ENCODE measurements at places on chromosomes 7 and 10.
A peak's percentile ranks its signal among the peaks of the same experiment; 100 is the strongest.

DNA sequence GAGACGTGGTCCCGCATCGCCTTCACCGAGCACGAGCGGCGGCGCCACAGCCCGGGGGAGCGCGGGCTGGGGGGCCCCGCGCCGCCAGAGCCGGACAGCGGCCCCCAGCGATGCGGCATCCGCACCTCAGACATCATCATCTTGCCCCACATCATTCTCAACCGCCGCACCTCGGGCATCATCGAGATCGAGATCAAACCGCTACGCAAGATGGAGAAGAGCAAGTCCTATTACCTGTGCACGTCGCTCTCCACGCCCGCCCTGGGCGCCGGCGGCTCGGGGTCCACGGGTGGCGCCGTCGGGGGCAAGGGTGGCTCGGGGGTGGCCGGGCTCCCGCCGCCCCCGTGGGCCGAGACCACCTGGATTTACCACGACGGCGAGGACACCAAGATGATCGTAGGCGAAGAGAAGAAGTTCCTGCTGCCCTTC is 737 bp downstream of the CNNM2 start:
- DNase-seq, result peak; percentile 16

DNA sequence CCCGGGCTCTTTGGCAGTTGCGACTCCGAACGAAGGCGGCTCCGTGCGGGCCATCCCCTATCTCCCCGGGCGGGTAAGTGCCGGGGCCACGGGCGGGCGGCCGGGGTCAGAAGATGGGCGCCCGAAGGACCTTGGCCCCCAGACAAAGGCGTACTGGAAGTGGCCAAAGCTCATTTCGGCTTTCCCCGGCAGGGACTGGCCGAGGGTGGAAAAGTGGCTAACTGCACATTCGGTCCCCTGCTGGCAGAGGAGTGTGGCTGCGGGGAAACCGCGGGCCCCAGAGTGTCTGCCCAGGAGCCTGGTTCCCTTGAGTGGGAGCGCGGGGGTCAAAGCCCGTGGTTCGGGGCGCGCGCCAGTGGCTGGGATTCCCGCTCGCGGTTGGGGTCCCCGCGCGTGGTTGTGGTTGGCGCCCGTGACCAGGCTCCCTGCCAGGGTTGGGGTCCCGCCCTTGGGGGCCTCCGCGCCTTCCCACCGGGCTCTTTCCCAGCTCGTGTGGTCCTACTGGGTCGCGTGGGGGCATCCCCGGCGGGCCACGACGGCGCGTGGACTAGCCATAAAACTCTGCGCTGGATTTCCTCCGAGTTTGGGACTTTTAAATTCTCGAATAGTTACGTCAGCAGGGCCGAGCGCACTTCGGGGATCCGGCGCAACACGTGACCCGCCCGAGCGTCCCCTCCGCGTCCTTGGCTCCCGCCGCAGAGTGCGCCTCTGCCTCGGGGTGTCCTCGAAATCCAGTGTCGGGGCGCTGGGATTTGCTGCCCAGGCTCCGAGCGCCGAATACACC is 124.4 kb downstream of the TACC2 start:
- no peak for DNase-seq

GRCh38 chr7:137888241-137888640 is 41.5 kb upstream of the DGKI start:
- DNase-seq, result no peak

- no peak for DNase-seq
Measured at GRCh38 chr7:902996-903395, 26.6 kb downstream of the GET4 start.

DNA sequence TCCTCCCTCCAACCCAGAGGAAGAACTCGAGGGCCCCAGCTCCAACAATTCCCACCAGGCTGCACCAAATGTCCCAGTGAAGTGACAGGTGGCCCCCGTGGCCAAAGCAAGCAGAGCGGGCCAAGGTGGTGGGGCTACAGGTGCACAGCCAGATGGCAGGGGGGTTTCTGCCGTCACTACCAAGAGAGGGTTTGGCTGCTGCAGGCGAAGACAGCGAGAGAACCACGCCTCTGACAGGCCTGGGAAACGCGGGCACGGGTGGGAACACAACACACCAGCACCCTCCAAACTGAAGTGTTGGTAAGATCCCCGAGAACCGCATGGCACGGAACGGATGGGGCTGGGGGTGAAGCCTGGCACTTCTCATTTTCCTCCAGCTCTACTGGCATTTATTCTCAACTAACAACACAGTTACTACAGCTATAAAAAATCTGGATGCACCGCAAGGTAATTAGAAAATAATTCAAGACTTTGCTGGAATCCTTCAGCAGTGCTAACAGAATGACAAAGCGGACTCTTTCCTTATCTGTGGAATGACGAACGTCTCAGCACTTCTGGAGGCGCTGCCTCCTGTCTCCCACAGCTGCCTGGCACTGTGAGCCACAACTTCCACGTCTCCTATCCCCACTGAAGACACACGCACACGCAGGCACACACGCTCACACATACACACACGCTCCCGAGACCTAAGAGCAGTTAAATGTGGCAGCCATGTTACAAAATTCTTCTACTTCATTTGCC is 167.9 kb downstream of the TCERG1L start:
- DNase-seq, result no peak

- DNase-seq, result no peak
Measured at GRCh38 chr7:3234851-3235250, 66.2 kb upstream of the SDK1 start.

- no peak for DNase-seq
Measured at GRCh38 chr7:128005117-128005516, 26.1 kb downstream of the LRRC4 start.

DNA sequence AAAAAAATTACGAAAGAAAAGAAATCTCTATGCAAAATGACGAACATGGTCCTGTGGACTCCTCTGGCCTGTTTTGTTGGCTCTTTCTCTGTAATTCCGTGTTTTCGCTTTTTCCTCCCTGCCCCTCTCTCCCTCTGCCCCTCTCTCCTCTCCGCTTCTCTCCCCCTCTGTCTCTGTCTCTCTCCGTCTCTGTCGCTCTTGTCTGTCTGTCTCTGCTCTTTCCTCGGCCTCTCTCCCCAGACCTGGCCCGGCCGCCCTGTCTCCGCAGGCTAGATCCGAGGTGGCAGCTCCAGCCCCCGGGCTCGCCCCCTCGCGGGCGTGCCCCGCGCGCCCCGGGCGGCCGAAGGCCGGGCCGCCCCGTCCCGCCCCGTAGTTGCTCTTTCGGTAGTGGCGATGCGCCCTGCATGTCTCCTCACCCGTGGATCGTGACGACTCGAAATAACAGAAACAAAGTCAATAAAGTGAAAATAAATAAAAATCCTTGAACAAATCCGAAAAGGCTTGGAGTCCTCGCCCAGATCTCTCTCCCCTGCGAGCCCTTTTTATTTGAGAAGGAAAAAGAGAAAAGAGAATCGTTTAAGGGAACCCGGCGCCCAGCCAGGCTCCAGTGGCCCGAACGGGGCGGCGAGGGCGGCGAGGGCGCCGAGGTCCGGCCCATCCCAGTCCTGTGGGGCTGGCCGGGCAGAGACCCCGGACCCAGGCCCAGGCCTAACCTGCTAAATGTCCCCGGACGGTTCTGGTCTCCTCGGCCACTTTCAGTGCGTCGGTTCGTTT is 83.5 kb upstream of the SLF2 start:
- no peak for DNase-seq

GRCh38 chr7:46292741-46293140 is 371.7 kb upstream of the IGFBP3 start:
- no peak for DNase-seq

DNA sequence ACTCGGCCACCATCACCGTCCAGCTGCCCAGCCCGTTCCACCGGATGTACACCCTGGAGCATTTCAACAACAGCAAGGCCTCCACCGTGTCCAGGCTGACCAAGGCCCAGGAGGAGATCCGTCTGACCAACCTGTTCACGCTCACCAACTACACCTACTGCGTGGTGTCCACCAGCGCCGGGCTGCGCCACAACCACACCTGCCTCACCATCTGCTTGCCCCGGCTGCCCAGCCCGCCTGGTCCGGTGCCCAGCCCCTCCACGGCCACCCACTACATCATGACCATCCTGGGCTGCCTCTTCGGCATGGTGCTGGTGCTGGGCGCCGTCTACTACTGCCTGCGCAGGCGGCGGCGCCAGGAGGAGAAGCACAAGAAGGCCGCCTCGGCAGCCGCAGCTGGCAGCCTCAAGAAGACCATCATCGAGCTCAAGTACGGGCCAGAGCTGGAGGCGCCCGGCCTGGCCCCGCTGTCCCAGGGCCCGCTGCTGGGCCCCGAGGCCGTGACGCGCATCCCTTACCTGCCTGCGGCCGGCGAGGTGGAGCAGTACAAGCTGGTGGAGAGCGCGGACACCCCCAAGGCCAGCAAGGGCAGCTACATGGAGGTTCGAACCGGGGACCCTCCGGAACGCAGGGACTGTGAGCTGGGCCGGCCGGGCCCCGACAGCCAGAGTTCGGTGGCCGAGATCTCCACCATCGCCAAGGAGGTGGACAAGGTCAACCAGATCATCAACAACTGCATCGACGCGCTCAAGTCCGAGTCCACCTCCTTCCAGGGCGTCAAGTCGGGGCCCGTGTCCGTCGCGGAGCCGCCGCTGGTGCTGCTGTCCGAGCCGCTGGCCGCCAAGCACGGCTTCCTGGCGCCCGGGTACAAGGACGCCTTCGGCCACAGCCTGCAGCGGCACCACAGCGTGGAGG is 75.8 kb downstream of the ELFN1 start:
- DNase-seq, result no peak

DNA sequence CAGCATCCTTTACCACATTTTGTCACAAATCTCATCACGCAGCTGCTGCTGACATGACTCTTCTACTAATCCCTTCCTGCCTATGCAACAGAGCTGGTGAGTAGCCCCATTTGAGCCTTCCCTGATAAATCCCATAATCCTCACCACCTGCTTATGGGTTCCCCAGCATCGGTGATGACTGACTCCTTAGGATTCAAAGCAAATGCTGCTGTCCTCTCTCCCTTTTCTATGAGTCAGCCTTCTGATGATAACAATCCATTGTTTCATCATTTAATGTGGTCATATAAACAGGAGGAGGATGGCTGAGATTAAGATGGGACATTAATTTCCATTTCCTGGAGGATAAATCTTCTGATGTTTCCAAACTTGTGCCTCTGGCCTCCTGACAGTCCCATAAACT is 73.4 kb downstream of the SORCS1 start:
- no peak for DNase-seq
